ENCODE measurements at places on chromosomes 13 and 19.
A peak's percentile ranks its signal among the peaks of the same experiment; 100 is the strongest.

GRCh38 chr19:48607359-48607755 lies 815 bp downstream of the SPACA4 start:
- DNase-seq, result no peak

DNA sequence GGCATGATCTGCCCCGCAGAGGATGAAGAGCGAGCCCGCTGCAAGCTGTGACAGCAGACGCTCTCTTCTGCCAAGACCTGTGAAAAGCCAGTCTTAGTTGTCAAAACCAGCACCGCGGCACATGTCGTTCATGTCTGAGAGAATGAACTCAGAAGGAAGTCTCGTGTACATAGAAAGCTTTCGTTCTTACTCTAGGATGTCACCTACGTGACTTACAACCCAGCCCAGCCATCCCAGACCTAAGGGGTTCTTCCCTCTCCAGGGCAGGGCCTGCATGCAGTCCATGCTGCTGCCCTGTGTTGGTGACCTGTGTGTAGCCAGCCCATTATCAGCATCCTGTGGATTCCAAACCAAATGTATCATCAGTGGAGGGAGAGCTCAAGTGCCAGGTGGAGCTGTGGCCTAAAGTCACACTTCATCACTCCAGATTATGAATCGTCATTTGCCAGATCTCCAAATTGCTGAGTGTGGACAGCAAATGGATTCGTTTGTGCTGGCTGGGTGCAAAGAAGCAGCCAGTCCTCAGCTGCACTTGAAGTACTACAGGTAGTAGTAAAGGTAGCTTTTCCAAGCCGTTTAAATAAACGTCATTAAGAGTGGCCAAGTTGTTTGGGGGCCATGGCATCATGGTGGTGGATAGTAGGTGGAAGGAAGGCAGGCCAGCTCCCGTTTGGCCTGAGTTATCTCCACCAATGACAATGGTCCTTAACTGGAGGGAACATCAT lies 73.9 kb upstream of the GPR183 start:
- no peak for DNase-seq

DNA sequence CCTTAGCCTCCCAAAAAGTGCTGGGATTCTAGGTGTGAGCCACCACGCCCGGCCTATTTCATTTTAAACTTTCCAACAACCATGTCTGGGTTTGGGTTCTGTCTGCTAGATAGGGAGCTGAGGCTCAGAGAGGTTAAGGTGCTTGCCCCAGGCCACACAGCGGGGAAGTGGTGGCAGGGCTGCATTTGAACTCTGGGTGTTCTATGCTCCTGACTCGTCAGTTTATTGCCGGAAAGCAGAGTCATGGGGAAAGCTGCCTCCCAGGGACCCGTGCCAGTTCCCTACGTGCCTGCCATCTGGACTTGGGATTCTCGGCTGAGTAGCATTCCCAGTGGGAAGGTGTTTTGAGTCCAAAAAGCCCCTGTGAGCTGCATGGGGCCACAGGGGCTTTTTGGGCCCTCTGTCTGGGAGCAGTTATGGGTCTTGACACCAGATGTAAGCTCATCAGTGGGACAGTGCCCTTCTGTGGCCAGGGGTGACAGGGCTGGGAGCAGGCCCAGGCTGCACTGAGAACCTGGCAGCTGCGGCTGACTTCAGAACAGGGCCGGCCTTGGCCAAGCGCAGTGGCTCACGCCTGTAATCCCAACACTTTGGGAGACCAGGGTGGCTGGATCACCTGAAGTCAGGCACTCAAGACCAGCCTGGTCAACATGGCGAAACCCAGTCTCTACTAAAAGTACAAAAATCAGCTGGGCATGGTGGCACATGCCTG lies 10.9 kb downstream of the RFX1 start:
- DNase-seq, result no peak

- DNase-seq, result peak; percentile 95
Observed at GRCh38 chr19:6056801-6057650, 53.3 kb downstream of the RFX2 start.

GRCh38 chr13:98632961-98633360 lies 56.1 kb upstream of the STK24 start:
- DNase-seq, result peak; percentile 63

- DNase-seq, result no peak
Observed at GRCh38 chr19:30086916-30087315, 144.9 kb downstream of the URI1 start.

GRCh38 chr13:31427151-31428100 lies 227.7 kb downstream of the B3GLCT start:
- no peak for DNase-seq

GRCh38 chr19:30269638-30270037 lies 102.5 kb upstream of the ZNF536 start:
- DNase-seq, result no peak

GRCh38 chr13:45896285-45896684 lies 44.7 kb upstream of the SIAH3 start:
- no peak for DNase-seq

DNA sequence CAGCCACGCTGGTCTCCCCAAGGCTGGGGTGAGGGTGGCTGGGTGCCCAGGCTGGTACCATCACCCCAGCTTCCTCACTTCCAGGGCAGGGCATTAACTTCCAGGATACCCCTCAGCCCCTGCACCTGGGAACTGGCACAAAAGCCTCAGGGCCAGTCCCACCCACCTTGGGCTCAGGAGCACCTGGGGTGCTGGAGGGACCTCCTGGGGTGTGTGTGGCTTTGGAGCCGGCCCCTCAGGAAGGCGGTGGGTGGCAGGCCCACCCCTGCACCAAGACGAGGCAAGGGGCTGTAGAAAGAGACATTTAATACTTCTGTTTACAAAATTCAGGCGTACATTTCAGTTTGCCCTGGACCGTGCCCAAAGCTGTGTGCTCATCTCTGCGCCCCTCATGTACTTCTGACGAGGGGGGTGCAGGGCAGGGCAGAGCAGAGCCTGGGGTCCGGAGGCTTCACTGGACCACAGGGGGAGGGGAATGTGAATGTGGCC lies 16.8 kb downstream of the MPND start:
- no peak for DNase-seq

DNA sequence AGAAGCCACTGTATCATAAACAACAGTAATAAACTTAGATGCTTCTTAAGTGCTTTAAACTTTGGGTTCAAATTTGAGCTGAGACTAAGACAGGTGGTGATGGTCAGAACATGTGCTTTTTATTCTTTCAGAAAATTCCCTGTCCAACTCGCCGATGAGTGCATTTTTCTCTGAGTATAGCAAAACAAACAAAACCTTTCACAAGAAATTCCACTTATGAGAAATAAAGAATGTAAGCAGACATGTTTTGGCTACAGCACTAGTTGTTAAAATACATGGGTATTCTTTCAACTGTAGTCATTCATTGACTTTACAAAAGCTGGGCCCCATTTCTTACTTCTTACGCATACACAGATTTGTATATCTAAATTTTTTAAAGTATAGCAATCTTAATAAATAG lies 125.6 kb downstream of the SPRY2 start:
- peak; percentile 86 for DNase-seq

GRCh38 chr19:29255006-29255405 lies 42.1 kb upstream of the UQCRFS1 start:
- DNase-seq, result no peak

Data from choroid plexus epithelial cell (primary cell).